ENCODE measurements at places on chromosomes 4 and X.

DNA sequence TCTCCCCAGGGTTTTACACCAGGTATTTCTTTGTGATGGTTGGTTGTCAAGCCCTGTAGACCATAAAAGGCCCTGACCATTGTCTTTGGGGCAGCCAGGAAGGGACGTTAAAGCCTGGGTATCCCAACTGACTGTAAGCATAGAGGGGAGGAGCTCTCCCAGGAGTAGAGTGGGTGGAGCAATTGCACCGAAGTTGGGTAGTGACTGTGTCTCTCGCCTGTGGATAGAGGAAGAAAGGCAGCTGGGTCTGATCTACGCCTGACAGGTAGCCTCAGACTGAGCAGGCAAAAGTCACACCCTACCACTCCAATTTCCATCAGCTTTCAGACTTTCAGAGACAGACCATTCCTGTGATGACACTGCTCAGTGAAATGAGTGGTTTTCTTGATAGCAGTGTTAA is 123.3 kb downstream of the KLHL8 start:
- DNase-seq: no peak

DNA sequence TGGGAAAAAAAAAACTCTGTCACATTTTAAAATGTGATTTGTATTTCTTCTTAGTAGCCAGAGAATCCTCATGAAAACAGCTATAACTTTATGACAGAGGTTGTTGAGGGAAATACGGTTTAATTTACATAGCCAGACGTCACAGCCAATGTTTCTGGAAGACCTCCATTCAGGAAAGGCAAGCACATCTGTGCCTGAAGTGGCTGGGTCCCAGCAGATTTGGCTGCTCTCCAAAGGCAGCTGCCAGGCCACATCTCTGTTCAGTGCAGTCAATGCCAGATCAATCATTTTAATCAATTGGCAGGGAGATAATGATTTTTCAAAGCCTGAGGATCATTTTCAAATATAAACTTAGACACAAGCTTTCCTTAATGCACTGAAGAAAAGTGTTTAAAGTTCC is 86.5 kb upstream of the ZIC3 start:
- DNase-seq: no peak

GRCh38 chr4:122826553-122827257 is at the start of gene FGF2:
Gene FGF2, plus strand, starts transcription at chr4:122826831. Its CDS starts 344 bp downstream, at chr4:122827175.
- DNase-seq: no peak

DNA sequence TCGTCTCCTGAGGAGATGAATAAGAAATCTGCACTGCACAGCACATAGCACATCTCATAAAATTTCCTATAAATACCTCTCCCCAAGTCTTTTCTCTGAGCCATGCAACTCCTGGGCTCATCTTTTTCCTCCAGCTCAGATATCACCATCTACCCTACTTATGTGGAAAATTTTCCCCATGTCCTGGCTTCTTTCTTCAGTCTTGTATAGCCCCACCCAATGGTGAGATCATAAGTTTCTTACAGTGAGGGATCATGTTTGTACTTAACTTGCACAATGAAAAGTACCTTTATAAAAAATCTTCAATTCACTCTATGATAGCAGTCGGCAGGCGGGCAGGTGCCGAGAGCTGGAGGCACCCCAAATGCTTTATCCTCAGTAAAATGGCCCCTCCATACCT is 198.6 kb upstream of the S100G start:
- DNase-seq: no peak

GRCh38 chrX:151082077-151082948 is 94.1 kb upstream of the GPR50 start:
- DNase-seq: peak; percentile 0
